ENCODE measurements at places on chromosomes 12 and 14.

GRCh38 chr12:53978477-53979356 is 4.0 kb upstream of the HOTAIR start:
- no peak for DNase-seq

DNA sequence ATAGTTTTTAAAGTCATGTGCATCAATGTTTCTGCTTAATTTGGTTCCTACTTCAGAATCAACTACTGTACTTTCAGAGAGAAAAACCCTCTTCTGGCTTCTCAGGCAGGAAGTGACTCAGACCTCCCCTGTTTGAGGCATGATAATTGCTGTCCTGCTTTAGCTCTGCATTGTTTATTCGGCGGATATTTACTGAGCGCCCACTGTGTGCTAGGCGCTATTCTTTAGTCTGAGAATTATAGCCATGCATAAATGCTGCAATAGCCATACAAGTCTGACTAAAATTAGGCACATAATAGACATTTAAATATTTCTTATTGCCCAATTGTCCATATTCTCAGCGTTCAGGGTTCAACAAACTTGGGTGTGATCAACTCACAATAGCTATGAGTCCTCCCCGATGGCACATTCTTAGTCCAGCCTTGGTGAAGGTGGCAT is 6.1 kb upstream of the AMIGO2 start:
- DNase-seq, result peak; percentile 36

- DNase-seq, result no peak
These were observed 57.1 kb upstream of the SLCO1B1 start for GRCh38 chr12:21073822-21074460.

GRCh38 chr12:93894391-93895088 is 217.4 kb downstream of the CRADD start:
- DNase-seq, result no peak

- no peak for DNase-seq
These were observed 153.3 kb downstream of the SLCO1B3 start for GRCh38 chr12:20963762-20964161.

DNA sequence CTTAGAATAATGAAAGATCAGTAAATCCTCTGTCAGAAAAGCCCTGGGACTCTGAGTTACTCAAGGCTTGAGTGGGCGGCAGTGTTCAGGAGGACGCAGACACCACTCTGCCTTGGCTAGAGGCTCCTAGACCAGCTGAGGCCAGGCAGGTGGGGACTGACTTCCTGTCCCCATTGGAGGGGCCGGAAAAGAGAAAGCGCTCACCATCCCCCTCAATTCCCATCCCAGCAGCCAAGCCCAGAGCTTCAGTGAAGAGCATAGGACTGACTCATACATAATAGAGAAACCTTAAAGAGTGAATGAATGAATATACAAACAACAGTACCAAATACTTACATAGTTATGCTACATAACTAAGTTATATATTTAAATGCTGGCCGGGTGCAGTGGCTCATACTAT is 62.0 kb downstream of the PLEKHG7 start:
- no peak for DNase-seq

- DNase-seq, result no peak
These were observed 24.3 kb upstream of the RGS6 start for GRCh38 chr14:71907793-71908515.

DNA sequence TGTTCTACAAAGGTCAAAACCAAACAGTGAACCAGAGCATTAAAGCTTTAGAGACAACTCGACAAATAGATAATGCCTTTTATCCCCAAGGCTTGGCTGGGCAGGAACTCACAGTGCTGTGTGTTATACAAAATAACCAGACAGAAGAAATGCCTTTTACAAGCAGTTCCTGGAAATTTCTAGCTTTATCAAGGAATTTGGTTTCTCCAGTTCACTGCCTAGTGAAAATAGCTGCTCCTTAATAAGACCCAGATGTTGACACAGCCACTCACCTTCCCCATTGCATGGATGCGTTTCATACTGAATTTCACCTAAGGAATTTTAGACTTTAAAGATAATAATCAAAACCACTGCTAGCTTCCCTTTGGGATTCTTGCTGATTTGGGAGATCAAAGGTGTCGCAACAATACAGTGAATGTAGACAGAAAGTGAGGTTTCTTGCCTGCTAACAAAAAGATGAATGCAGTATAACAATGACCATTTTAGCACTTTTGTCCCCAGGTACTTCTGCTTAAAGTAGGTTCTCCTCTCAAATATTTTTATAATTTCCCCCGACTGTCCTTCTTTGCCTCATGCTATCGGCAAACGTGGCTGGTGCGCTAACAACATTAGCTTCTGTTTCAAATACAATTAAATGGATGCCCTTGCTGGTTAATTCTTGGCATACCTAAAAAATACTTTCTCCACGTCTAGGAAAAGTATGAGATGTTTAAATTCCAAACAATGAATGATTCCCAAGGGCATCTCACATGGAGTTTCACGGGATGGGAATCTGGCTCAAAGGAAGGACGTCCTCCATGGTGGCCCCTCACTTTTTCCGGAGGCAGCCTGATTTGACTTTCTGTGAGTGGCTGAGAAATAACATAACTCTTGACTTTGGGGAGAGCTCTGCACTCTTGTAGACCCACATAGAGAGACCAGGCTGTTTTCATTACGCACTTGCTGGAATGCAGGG is 162.4 kb downstream of the C12orf75 start:
- no peak for DNase-seq

- no peak for DNase-seq
These were observed 307.5 kb downstream of the ETNK1 start for GRCh38 chr12:22932431-22932830.

- peak; percentile 0 for DNase-seq
These were observed 31.4 kb downstream of the SSPN start for GRCh38 chr12:26226629-26227360.

GRCh38 chr14:60590991-60591414 is 58.3 kb downstream of the SIX1 start:
- DNase-seq, result no peak

DNA sequence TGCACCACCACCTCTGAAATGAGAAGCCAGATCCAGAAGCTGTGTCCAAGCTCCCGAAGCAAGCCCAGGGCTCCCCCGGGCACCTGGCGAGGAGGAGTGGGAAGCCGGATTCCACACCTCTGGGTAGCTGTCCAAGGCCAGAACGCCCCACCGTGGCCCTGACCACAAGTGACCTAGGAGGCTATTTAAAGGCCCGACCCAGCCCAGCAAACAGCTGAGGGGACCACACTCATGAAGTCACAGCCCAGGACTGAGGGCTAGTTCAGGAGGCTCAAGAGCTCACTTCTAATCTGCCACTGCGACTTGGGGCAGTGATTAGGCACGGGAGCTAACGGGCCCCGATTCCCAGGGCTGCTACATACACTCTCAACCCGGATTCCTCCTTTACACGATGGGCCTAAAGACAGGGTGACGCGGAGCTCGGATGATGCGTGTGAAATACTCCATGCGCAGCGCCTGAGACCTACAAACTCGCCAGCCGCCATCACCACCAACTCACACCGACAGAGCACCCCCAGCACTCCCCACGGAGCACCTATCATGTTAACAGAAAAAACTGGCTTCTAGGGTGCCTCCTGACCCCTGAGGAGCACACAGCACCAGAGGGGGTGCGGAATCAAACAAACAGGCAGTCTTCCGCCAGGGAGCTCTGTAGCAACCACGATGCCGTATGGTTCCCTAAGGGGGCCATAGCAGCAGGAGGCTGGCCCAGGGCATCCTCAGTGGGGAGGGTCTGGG is 84.0 kb upstream of the GPR68 start:
- DNase-seq, result no peak

GRCh38 chr14:101112351-101113107 is 209.0 kb upstream of the RTL1 start:
- DNase-seq, result no peak

DNA sequence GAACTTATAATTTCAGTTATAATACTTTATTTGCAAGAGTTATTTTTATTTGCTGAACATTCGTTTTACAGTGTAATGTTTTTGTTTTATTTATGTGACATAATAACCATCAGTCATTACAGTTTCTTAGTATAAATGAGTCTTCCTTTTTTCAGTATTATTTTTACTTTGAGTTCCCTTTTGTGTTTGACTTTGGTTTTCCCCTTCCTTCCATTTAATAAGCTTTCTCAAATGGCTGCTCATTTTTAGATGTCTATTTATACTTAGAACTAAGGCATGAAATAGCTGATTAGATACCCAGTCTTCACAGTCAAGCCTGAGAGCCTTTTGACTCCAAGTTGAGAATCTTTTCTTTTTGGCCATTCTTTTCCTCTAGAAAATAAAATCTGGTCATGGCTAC is 404.5 kb downstream of the LRFN5 start:
- no peak for DNase-seq

DNA sequence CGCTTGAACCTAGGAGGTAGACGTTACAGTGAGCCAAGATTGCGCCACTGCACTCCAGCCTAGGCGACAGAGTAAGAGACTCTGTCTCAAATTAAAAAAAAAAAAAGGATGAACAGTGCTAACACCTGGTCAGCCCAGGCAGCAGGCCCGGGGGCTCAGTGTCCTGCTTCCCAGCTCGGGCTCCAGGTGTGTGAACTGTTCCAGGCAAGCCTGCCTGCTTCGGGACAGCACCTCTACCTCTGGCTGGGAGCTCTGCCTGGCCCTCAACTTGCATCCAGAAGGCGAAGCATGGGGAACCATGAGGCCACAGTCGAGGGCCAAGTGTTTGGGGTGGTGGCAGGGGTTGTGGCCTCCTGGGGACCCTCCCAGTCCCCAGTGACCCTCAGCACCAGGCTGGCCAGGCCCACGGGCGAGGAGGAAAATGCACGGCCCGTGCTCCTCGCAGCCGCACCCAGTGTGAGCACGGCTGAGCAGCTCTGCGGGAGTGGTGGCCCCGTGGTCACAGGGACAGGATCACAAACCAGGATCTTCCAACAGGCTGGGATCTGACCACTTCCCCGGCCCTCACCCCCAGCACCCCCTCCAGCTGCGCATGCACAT is 15.5 kb downstream of the CDCA4 start:
- no peak for DNase-seq

DNA sequence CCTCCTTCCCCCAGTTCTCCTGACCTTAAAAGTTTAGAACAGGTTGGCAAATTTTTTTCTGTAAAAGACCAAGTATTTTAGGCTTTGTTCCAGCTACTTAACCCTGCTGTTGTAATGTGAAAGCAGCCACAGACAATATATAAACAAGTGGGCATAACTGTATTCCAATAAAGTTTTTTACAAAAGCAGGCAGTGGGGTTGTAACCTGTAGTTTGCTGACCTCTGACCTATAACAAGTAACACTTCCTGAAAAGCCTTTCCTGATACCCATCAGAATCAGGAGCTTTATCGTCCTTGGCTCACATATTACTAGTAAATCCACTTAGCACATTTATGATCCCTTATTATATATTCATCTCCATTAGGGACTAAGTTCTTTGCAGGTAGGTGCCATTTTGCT is 13.1 kb upstream of the SMARCC2 start:
- no peak for DNase-seq

GRCh38 chr12:96014943-96015599 is 18.9 kb upstream of the HAL start:
- no peak for DNase-seq

DNA sequence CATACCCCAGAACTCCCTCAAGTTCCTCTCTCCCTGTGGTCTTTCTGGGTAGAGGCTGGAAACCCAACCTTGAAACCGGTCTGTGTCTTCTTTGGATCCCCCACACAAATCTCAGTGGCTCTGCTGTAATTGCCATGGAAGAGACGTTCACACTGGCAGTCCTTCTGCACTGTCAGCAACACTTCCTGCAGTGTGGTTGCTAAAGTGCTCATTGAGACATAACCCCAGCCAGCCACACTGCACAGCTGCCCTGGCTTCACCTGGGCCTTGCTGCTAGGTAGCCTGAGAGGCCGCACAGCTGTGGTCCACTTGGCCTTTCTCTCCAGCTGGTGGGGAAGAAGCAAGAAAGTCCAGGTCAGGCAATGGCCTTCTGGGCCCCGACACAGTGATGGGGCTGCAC is 2.4 kb downstream of the GZMH start:
- no peak for DNase-seq

DNA sequence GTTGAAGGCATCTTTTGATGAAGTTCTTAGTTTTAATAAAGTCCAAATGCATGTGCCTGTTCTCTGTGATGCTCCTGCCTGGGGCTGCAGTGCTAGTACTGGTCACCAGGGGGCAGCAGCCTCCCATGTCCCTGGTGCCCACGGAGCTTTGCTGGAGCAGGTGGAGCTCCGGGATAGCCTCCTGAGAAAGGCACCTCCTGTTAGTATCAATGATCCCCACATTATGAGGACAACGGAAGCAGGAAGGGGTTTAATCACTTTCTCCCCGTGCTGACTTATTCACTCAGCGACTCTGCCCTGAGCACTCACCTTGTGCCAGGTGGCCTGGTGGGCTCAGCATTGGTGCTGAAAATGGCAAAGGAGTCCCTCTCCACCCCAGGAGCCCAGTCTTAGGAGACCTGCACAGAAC is 123.0 kb upstream of the PZP start:
- peak; percentile 17 for DNase-seq

- DNase-seq, result no peak
These were observed 36.2 kb downstream of the VDR start for GRCh38 chr12:47868552-47869031.

DNA sequence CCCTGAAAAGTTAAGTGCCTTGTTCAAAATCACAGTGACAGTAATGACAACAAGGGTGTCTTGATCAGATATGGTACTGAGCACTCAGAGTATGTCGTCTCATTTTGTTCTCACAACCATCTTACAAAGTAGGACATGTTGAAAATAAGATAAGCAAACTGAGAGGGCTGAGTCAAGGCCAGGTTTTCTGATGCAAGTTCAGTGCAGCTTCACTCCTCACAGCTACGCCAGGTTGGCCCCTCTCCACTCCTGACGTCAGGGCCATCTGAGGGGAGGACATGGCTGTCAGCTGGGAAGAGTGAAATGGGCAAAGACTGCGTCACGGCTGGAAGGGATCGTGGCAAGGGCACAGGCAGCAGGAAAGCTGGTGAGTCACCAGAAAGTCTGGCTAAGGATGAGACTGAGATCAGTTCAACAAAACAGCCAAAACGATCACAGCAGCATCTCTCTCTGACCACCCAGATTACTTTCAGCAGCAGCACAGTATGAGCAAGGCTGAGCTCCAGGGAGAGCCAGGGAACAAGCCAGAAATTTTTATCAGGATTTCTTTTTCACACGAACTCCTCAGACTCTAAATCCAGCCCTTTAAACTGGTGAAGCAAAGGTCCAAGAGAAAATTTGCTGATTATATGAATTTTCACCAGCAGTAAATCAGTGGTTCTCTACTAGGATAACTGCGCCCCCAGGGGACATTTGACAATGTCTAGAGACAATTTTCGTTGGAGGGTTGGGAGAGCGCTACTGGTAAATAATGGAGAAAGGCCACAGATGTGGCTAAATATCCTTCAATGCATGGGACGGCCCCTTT is 297.9 kb upstream of the AMIGO2 start:
- DNase-seq, result peak; percentile 97

DNA sequence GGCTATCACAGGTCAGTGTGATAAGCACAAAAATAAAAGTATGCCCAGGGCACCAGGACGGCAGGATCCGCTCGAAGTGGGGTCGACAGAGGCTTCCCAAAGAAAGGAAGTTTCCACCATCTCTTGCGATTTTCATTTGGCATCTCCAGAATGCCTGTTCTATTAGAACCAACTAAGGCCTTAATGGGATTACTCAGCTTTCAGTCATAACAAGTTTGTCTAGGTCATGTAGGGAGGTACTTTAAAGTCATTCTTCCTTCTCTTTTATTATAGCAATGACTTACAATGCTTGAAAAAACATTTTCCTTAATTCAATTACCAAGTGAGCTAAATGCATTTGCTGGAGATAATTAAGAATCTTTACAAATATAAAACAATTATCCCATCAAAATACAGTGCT is 83.6 kb upstream of the DIO3 start:
- no peak for DNase-seq

- no peak for DNase-seq
These were observed 59.5 kb downstream of the ITPR2 start for GRCh38 chr12:26773313-26774104.

GRCh38 chr14:103803661-103804060 is 43.7 kb downstream of the PPP1R13B start:
- no peak for DNase-seq
